ENCODE measurements at places on chromosomes 1 and 21. TPM values are rescaled to one million over a fixed set of nuclear protein-coding genes. Genes with fewer than 3 reads are reported as not detected.

- no peak for DNase-seq
Measured at GRCh38 chr21:46570119-46570518, 34.8 kb downstream of the S100B start.

- DNase-seq, result peak; percentile 43
Measured at GRCh38 chr1:72462186-72462905, 180.0 kb upstream of the NEGR1 start.

- no peak for DNase-seq
Measured at GRCh38 chr1:232249339-232249738, 380.6 kb downstream of the SIPA1L2 start.

GRCh38 chr1:82464362-82465001 is 663.7 kb downstream of the ADGRL2 start:
- peak; percentile 37 for DNase-seq

The HUNK gene
- 1.3 TPM for total RNA-seq

- DNase-seq, result no peak
Measured at GRCh38 chr1:153368495-153368894, 6.9 kb downstream of the S100A12 start.

The ZSWIM5 gene
- 2.3 TPM for total RNA-seq

DNA sequence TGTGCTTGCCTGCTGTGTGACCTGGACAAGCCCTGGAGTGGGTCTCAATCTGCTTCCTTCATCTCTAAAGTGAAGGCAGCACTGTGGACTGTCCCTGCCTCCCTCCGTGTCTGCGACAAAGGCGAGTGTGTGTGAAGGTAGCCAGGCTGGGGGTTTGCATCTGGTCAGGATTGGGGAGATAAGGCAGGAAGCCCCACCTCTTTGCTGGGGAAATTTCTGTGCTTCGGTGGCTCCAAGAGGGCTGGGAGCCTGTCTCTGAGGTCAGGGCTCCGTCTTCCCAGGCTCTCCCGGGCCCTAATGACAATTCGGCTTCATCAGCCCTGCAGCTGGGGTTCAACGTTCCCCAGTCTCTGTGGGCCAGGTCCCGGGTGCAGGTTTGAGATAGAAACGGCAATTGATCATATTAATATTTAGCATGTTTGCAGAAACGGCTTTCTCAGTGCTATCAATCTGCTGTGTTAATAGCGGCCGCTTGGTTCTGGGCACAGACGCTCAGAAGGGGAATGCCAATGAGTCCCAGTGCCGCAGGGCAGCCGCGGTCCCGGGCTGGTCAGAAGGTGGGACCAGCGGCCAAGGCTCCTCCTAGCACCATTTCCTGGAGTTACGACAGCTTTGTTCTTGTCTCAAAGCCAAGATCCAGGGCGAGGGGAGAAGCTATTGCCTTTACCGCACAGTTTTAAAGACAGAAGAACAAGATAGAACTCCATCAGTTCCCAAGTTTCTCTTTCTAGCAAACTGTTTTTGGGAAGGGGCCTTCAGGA is 105.7 kb downstream of the PRDM16 start:
- peak; percentile 7 for DNase-seq

The IL20 gene
- 0.86 TPM for total RNA-seq

GRCh38 chr1:211813590-211813989 is 17.0 kb downstream of the LPGAT1 start:
- DNase-seq, result peak; percentile 49

DNA sequence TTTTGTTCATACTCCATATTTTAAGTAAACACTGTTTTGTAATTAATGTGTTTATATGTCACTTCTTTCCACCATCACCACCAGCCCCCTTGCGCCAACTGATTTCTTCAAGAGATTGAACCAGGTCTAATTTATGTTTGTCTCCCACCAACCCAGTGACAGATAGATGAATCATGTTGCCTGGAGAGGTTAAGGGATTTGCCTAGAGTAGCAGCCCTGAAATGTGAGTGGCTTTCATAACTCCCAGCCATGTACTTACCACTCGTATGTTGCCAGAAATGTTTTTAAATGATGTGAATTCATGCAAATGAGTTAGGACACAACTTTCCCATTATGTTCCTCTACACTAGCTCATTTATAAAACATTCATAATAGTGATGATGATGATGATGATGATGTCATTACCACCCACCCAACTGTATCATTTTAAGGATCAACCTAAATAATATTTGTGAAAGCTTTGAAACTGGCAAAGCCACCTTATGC is 86.9 kb downstream of the LRRC8D start:
- peak; percentile 72 for DNase-seq

The EDARADD gene
- total RNA-seq, result 0.32 TPM

The CXADR gene
- total RNA-seq, result 0.32 TPM

DNA sequence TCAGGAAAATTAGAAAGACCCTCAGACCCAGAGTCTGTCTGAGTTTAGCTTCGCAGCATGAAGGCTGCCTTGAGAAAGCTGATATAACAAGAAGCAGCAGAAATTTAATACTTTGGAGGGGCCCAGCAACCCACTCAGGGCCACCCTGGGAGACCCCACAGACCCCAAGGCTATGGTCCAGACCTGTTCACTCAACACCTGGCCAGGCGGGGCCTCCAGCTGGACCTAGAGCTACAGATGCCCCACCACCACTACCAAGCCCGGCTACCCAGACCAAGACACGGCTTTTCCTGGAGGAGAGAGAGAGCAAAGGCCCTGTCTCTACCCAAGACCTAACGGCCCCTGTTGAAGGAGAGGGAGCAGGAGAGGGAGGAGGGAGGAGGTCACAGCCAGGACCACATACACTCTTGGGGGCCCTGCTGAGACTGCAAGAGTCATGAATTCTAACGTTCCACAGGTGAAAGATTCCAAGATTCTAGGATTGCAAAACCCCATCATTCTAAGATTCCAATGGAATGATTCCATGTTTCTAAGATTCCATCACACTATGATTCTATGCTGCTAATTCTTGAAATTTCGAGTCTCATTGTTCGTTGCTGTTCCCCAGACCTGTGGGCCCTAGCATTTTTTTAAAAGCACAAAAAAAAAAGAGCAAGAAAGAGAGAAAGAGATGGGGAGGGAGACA is 53.2 kb downstream of the LACTBL1 start:
- no peak for DNase-seq

The EXO1 gene
- 12.5 TPM for total RNA-seq

All from fibroblast of villous mesenchyme (primary cell).